ENCODE measurements at places on chromosomes 6 and 20. TPM values are rescaled to one million over a fixed set of nuclear protein-coding genes. Genes with fewer than 3 reads are reported as not detected.

The ZNF337 gene
- total RNA-seq, result 28.5 TPM

DNA sequence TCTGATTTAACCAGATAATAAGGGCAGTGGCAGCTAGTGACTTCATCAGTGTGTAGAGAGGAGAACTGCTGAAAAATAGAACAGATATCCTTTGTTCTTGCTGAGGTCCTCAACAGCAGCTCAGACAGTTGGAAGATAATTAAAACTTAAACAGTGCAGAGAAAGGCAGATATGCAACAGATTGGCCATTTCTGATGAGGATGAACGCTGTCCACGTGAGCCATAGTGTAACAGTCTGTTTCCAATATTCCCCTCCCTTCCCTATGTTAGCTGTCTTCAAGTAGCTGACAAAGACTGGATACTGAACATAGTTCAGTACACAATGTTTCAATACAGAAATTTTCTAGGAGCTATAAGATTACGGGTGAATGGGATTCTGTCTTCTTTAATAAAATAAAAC is 291.4 kb downstream of the BTBD9 start:
- no peak for DNase-seq

The EYA2 gene
- total RNA-seq, result 0.94 TPM

The APOBEC2 gene
- total RNA-seq, result 0.62 TPM

DNA sequence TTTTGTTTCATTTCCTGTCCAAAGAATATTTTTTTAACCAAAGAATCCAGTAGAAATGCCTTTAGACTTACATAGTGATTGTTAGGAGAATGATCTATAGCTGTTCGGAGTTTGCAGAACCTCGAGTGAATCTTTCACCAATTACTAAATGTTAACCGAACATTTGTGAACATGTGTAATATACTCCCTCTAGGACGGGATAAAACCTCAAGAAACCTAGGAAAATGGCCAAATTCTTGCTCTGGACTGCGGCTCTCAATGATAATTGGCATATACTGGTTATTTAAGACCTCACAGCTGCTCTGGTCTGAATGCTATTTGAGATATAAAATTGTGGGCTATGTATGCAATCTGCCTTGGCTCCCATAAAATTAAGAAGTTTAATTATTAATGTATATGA is 137.1 kb downstream of the PACRG start:
- DNase-seq, result no peak

The TMEM217 gene
- total RNA-seq, result 1.2 TPM

The FAM229B gene
- 22.5 TPM for total RNA-seq

The NRSN1 gene
- 27.9 TPM for total RNA-seq

DNA sequence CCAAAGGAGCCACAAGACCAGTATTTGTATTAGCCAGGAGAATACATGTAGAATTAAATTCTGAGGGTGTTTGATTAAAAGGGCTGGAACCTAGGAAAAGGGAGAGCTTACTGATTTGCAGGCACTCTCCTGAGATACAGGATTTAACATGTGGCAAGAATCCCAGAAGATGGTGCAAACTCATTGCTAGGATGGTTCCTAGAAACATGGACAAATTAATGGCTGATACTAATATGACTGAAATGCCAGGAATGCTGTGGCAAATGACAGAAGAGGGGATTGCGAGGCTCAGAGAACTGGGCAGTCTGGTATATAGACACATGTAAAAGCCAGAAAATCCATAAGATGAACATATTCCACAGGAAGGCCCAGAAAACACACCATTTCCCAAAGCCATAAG is 118.1 kb downstream of the RWDD2A start:
- DNase-seq, result no peak

- peak; percentile 86 for DNase-seq
These were observed 1.1 kb upstream of the ID1 start for GRCh38 chr20:31603822-31604566.

DNA sequence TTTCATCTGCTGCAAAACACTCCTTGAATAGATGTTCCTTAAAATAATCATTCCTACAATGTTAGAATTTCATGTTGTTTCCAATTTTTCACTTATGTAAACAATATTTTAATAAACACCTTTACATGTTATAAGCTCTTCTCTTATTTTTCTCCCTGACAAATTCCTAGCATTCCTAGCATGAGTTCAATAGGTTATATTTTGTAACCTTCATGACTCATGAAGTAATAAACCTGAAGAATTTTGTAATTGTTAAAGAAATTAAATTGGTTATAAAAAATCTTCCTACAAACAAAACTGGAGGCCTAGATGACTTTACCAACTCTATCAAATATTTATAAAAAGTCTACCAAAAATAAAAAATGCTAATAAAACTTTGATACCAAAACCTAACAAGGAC is 66.3 kb downstream of the NT5E start:
- DNase-seq, result no peak

DNA sequence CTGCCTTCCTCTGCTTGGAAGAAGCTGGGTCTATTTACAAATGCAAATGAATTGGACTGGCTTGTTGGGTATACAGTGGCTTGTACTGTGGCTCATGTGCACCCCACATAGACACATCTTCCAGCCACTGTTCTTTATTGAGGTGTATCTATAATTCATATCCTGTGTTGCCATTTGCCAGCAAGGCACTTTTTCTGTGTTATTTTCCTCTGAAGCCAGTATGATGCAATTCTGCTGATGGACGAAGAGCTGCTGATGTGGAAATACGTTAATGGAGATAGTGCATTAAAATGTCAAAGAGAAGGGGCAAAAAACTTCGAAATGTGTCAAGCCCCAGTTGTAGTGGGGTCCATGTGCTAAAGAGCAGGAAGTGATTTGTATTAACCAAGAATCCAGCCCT is 167.5 kb downstream of the TMEM242 start:
- no peak for DNase-seq
